ENCODE measurements at places on chromosomes 3 and 15.

DNA sequence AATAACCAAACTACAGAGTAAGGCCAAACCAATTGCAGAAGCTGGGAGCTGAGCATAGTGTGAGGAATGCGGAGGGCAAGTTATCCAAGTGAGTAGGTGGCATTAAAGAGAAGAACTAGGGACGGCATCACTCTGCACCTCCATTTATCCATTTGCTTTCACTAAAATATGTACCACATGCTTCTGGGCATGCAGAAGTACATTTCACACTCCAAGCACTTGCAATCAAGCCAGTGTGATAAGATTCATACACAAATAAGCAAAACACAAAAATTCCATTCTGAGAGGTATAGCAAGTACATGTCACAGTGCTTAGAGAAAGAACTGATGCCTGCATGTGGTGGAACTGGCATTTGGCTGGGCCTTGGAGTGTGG lies 81.1 kb downstream of the CCNL1 start:
- no peak for DNase-seq

- no peak for DNase-seq
Observed at GRCh38 chr15:58258501-58259292, 120.5 kb downstream of the AQP9 start.

DNA sequence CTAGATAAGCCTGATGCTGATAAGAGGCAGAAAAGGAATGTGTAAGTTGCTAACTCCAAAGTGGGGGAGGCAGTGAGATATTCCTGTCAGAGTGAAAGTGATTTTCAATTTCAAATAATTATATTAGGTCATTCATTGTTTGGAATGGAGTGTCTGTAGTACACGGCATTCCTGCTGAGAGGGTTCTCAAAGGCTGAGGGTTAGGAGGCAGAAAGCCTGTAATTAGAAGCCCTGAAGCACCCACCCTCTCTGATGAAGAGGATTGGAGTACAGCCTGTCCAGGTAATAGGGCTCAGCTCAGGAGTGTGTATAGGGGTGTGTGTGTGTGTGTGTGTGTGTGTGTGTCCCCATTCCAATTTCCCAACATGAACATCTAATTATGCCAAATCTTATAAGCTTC lies 486.8 kb downstream of the MAGI1 start:
- no peak for DNase-seq

DNA sequence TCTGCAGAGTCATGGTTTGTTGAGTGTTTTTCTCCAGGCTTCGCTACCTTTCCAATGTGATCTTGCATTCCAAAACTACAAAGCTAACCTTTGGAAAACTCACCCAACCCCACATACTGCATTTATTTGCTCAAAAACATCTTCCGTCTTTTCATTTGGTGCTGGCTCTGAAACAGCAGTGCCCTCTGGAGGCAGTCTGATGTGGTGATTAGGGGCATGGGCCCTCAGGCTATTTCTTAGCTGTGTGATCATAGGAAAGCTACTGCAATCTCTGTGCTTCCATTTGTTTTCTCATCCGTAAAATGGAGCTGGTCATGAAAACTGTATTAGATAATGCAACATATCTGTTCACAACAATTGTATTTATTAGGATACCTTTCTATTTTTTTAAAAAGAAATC lies 47.0 kb downstream of the MTHFS start:
- DNase-seq, result no peak

GRCh38 chr3:178456621-178457285 lies 79.5 kb upstream of the KCNMB2 start:
- no peak for DNase-seq
